LoVo (cell line): ENCODE measurements at places on chromosomes 16 and 17.
A peak's percentile ranks its signal among the peaks of the same experiment; 100 is the strongest.

DNA sequence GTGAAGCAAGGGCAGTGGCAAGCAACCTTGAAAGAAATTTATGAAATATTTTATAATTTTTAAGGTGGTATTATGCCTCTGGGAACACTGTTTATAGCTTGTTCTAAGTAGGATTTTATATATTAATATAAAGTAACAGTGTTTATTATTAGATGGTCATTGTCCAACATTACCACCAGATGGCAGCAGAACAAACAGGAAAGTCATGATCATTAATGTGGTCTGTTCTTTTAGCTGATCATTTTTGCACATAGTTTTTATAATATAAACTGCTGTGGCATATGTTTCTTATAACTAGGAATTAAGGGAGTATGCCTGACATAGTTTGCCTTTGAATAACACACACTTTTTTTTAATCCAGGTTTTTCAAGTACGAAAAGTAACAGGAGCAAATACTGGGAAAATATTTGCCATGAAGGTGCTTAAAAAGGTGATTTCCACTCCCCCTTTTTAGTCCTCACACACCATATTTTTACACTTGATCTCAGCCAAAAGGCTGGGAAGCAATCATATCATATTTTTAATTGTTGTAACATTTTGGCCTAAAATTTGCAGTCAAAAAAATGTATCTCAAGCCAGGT, 21.4 kb downstream of the RPS6KB1 start:
- DNase-seq = peak; percentile 63

DNA sequence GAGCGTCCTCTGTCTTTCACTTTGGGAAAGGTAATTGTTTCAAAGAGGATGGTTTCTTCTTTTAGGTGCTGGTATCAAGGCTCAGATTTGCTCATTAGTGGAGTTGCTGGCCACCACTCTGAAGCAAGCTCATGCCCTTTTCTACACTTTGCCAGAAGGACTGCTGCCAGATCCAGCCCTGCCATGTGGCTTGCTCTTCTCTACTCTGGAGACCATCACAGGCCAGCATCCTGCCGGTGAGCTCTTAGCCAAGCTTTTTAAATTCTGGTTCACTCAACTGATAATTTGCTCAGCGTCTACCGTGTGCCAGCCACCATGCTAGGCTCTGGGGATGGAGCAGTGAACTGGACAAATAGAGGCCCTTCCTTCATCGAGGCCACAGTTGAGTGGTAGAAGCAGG, 4.3 kb downstream of the COG1 start:
- DNase-seq = no peak

DNA sequence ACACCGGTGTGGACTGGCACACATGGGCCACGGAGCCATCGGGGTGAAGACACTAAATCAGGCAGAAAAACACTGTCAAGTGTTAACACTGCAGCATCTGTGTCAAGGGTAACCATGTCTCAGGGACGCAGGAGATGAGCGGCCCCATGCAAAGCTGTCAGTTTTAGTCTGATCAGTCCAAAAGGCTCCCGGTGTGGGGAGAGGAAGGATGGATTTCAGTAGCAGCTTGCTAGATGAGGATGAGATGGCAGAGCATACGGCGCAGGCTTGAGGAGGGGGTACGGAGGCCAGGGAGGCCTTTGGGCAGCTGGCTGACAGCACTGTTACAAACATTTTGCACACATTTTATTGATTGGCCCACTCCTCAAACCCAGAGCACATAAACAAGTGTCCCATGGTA, 98.1 kb downstream of the GNAO1 start:
- no peak for DNase-seq

GRCh38 chr17:39867880-39868553, at the start of gene ZPBP2:
Gene ZPBP2 (plus strand): TSS chr17:39868202. CDS start chr17:39868355, 153 bp downstream.
- no peak for DNase-seq

DNA sequence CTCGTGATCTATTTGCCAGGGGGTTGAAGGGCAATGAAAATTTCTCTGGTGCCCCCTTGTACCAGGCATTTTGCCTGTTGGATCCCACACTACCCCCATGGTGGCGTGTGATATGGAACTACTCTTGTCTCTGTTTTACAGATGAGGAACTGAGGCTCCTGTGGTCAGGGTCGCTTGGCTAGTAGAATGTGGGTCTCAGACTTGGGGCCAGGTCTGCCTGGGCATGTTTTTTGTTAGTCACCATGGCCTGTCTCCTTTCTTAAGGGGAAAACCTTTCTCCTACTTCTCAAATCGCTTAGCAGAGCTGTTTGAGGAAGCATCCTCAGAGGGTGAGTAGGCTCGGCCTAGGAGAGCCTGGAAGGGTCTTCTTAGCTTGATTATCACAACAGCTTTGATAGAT, 51.2 kb downstream of the CLEC16A start:
- no peak for DNase-seq

- no peak for DNase-seq
These were observed 16.5 kb downstream of the CDIP1 start for GRCh38 chr16:4522051-4522581.

DNA sequence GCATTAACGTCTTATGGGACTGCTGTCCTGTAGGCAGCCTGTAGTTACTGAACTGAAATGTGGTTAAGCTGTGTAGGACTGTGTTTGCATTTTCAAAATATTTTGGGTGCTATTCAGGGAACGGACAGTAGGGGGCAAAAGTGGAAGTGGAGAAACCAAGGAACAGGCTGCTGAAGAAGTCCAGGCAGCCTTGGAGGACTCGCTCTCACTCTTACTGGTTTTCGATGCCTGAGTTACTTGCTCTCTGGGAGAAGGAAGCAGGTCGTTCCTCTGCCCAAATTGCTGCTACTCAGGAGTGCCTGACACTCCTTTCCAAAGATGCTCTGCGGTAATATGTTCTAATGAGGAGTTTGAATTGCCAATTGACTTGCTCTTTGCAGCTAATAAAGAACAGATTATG, 64.5 kb upstream of the RBFOX1 start:
- peak; percentile 1 for DNase-seq

DNA sequence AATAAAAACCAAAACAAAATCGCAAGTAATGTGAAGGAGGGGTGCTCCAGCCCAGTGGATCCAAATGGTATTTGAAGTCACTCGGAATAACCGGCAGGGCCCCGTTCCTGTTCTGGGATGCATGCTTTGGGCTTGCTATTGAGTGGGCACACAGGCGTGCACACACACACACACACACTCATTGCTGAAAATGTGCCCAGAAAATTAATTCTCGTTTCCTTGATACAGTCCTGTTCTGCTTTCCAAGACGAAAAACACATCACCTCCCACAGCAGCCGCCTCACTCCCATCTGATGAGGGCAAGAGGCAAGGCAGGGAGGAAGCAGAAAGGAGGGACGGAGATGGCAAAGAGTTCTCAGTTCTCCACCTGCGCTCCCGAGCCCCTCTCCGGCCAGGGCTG, 62.2 kb upstream of the SDK2 start:
- DNase-seq = no peak

- DNase-seq = no peak
These were observed 64.3 kb downstream of the CNGB1 start for GRCh38 chr16:57906382-57907316.
